ENCODE measurements at places on chromosomes 5 and 9. TPM values are rescaled to one million over a fixed set of nuclear protein-coding genes. Genes with fewer than 3 reads are reported as not detected.

CCDC192 gene
- total RNA-seq, result not detected

GRCh38 chr9:113524468-113524867 lies 60.9 kb downstream of the RGS3 start:
- DNase-seq, result no peak

- DNase-seq, result no peak
Measured at GRCh38 chr9:116985596-116985995, 298.5 kb downstream of the TRIM32 start.

DNA sequence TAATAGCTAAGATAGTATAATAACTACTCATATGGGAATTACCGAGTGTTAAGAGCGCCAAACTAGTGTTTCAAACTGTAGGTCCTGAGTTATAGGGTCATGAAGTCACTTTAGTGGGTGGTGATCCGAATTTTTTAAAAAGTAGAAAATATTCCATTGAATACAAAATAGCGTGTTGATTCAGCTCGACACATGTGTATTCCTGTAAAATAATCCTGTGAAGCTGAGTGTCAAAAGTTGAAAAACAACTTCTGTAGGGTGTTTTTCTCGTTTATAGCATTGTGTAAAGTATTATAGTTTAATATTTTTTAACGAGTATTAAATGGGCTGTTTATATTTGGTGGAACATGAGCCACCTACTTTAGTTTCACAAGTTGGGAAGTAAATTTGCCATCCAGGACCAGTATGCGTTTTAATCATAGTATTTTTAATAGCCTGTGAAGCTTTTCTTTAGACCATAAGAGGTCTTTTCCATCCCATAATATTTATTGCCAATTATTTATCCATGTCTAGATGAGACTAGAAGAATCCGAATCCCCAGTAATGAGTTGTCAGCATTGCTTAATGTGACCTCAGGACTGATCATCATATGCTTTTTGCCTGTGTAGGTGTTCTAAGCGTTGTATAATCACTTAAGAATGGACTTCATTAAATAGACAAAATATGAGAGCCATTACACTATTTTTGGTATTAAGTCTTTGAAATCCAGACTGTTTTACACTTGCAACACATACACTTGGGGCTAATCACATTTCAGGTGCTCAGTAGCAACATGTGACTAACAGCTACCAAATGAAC lies 84.1 kb downstream of the PTPDC1 start:
- DNase-seq, result no peak

- no peak for DNase-seq
Measured at GRCh38 chr5:125639858-125640257, 783.4 kb upstream of the GRAMD2B start.

GRCh38 chr5:135814316-135814715 lies 20.1 kb upstream of the SLC25A48 start:
- no peak for DNase-seq

GARNL3 gene
- total RNA-seq, result 0.86 TPM

GRCh38 chr5:170519549-170519948 lies 15.7 kb downstream of the KCNIP1 start:
- DNase-seq, result no peak

C1QTNF3 gene
- total RNA-seq, result 0.86 TPM

DNA sequence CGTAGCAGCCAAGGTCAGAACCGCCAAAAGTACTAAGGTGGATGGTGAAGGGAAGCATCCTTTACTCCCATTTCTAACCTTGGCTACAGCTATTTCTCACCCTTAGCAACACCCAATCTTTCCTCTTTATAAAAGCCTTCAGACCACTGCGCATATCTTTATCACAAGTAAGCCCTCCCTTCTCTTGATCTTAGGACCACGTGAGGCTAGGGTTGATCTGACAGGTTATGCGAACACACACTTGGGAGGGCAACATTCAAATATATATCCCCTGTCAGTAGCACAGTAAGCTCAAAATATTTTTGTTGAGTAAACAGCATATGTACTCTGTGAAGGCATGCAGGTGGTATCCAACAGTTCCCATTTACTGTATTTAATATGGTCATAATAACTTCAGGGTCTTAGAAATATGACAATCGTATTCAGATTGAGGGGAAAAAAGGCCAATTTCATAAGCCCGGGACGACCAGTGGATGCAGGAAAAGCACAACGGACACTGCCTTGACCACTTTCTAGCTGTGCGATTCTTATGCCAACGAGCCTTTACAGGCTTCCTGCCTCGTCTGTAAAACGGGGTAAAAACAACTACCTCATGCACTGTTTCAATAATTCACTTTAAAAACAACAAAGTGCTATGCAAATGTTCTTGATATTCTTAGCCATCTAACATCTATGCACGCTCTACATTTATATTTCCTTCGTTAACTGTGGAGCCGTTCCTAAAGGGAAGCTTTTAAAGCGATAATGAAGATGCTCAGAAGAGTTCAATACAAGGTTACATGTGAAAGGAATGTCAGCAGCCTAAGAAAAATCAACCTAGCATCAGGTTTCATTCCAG lies 1.3 kb downstream of the ARSB start:
- no peak for DNase-seq

DNA sequence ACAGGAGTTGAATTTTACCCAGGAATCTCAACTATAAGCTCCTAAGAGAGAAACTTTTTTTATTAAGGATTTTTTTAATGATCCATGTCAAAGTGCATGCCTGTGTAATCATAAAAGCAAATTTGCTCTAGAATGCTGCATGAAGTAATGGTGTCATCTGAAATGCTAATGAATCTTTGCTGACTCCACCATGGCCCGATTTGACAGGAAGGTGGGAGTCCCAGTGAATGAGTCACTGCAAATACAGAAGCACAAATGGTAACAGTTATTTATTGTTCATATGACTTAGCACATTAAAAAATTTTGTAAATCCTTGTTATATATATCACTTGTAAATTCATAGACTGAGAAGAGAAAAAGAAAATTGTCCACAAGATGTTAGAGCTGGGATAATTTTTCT lies 341.3 kb downstream of the RASEF start:
- peak; percentile 3 for DNase-seq

DNA sequence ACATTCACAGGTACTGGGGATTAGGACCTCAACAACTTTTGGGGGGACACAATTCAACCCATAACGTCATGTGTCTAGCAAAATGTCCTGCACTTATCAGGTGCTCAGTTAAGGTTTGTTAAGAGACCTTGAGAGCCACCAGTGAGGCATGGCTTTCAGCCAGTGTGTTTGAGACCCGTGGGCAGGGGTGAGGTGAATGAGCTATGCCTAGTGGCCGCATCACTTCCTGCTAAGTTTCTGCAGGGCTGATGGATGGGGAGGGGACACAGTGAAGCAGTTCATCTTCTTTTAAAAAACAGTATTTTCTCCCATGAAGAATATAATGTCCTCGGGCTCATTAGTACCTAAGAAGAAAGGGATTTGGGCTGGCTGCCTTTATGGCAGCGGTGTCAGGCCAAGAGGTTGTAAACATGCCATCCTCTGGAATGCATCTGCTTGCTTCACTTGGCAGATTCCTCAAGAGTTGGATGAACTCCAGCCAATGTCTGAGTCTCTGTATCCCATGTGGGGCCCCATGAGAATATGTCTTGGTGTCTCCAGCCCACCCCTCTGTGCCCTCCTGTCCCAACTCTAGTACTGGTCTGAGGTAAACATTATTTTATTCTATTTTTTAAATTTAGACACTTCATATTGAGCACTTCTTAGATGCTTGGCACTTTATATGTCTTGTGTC lies 282.2 kb downstream of the CWC27 start:
- no peak for DNase-seq

DNA sequence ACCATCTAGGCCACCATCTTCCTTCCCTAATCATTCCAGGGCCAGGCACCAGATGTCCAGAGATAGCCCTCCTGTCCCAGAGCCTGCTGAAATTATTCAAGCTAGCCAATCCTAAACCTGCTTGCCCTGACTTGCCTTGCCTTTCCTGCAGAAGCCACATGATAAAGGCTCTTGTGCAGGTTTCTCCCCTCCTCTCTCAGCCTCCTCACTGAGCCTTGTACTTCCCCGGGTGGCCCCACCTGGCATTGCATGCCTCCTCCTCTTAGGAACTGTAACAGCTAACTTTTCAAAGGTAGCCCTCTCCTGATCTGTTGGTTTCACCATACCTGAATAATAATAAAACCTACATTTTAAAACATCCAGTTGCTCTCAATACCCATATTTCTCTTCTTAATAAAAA lies 42.6 kb downstream of the DIRAS2 start:
- no peak for DNase-seq

DNA sequence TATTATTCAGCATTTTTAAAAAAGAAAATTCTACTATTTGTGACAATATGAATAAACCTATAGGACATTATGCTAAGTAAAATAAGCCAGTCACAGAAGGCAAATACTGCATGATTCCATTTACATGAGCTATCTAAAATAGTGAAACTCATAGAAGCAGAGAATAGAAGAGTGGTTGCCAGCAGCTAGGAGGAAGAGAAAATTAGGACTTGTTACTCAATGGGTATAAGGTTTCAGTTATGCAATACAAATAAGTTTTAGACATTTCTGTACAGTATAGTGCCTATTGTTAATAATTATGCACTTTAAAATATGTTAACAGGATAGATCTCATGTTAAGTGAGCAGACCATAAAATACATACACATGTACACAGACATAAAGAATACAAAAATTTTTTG lies 73.8 kb upstream of the SPINK5 start:
- DNase-seq, result no peak

- peak; percentile 90 for DNase-seq
Measured at GRCh38 chr9:70120834-70121510, 77.3 kb downstream of the MAMDC2 start.

DNA sequence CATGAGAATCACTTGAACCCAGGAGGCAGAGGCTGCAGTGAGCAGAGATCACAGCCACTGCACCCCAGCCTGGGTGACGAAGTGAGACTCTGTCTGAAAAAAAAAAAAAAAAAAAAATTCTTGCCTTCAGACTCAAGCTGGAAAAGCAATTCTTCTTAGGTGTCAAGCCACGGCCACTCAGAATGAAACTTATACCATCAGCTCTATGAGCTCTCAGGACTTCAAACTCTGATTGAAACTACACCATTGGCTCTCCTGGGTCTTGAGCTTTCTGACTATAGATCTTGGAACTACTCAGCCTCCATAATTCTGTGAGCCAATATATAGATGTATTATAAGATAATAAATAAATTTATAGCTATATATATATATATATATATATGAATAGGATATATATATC lies 12.9 kb upstream of the FGF10 start:
- DNase-seq, result no peak

DNA sequence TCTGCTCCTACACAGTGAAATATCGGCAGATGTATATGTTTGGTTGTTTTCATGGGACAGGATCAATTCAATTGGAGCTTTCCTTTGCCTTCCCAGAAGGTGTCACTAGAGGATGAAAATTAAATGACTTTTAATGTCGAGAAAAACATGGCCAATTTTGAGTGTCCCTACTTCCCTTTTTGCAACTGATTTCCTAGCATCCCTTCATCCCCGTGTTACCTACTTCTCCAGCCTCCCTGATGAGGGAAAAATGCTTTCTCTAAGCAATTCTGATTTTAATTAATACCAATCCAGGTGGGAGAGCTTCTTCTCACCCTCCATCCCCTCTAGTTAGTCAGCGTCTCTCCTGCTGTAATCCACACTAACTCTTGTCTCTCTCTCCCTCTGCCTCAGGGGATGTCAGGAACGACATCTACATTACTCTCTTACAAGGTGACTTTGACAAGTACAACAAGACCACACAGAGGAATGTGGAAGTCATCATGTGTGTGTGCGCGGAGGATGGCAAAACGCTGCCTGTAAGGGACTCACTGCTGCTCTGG lies 64.9 kb downstream of the DOCK2 start:
- DNase-seq, result peak; percentile 64

SNX30 gene
- 27.6 TPM for total RNA-seq

GRCh38 chr5:7991125-7991821 lies 122.3 kb downstream of the MTRR start:
- no peak for DNase-seq

- DNase-seq, result no peak
Measured at GRCh38 chr5:149724130-149724840, 5.8 kb upstream of the PPARGC1B start.

- peak; percentile 93 for DNase-seq
Measured at GRCh38 chr9:72554221-72554641, 32.8 kb downstream of the TMC1 start.

DNA sequence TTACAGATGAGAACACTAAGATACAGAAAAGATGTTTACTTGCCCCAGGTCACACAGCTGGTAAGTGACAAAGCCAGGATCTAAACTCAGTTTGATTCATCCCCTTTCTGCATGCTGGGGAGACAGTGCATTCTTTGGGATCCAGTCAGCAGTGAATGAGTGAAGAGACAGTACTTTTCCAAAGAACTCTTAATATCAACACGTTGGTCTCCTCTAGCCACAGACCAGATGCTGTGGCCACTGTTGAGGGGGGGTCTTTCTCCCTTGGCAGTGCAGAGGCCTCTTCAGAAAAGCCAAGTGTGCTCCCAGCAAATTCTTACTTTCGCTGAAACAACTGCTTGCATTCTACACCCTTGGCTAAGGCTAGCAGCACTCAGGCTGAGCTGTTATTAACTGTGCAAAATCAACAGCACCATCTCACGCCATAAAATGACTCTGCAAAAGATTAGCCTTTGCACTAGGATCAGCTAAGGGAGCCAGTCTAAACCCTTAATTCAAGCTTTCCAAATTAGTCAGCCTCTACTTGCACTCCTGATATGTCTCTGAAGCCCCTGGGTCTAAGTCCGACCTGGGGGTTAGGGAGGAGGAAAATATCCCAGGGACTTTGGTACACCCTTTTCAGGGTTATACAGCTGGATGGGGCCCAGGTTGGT lies 4.8 kb upstream of the TMEM171 start:
- peak; percentile 95 for DNase-seq

DNA sequence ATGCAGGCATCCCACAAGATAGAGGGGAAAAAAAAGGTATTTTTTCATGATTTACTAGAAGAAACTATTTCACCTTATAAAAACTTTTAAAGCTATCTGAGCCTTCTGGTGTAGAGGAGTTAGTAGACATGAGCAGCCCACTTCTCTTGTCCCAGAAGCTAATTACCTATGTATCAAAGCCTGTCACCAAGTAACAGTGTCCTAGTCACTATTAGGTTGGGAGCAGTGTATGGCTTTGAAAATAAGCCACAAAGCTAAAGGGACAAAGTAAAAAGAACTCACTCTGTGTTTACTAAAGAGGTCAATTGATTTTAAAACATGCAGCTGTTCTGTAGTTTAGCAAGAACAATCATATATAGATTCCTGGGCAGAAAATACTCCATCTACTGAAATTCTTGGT lies 1286.1 kb downstream of the PTPRD start:
- no peak for DNase-seq
